AG09319 (cell line): ENCODE measurements at places on chromosomes 7 and 10.

- no peak for DNase-seq
Observed at GRCh38 chr7:41811941-41812340, 109.1 kb upstream of the INHBA start.

GRCh38 chr10:95880704-95881103 is 27.1 kb upstream of the CC2D2B start:
- no peak for DNase-seq

DNA sequence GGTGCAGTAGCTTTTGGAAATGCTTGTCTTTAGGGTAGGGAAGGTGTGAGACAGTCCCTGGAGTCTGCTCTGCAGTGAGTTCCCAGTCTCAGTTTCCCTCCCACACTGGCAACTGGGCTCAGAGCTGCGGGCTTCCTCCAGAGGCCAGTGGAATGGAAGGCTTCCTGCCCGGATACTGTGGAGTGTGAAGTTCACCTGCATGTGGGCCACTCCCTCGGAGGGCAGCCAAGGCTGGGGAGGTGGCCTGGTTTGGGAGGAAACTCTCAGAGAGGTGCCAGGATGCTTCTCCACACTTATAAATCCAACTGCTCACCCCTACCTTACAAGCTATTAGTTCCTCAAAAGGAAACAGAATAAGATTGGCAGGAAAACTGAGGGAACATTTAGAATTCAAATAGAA is 18.1 kb upstream of the UBE2H start:
- DNase-seq, result no peak

GRCh38 chr10:100872034-100872791 is 40.5 kb upstream of the SLF2 start:
- DNase-seq, result no peak

DNA sequence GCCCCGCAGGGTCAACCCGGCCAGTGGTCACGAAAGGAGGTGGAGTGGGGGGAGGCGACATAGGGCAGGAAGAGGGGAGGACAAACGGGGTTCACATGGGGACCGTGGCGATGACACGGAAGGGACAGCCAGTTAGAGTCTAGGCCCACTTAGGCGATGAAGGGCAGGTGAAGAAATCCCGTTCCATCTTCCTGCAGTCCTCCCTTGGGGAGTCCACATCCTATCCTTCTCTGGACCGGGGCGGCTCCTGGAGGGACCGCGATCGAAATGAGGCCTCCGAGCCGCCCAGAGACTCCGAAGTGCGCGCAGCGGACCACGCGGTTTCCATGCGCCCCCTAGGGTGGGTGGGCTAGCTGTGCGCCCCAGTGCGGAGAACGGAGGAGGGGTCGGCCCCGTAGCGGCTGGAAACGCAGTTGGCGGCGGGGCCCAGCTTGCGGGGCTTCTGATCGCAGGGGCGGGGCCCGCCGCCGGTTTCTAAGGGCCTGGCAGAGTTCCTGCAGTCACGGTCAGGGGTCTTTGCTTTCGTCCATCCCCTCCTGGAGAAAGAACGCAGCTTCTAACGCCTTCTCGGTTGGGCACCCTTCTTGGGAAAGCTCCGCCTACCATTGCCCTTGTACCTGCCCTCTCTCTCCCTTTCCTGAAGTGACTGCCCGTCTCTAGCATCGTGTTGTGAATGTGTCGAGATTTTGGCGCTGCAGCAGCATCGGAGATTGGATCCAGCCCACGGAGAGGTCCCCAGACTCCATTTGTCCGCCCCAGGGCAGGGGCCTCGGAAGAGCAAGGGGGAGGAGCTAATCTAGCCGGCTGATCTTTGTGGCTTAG is 17.9 kb upstream of the TMEM225B start:
- DNase-seq, result no peak

- DNase-seq, result no peak
Observed at GRCh38 chr10:7417103-7417623, 6.3 kb upstream of the SFMBT2 start.

DNA sequence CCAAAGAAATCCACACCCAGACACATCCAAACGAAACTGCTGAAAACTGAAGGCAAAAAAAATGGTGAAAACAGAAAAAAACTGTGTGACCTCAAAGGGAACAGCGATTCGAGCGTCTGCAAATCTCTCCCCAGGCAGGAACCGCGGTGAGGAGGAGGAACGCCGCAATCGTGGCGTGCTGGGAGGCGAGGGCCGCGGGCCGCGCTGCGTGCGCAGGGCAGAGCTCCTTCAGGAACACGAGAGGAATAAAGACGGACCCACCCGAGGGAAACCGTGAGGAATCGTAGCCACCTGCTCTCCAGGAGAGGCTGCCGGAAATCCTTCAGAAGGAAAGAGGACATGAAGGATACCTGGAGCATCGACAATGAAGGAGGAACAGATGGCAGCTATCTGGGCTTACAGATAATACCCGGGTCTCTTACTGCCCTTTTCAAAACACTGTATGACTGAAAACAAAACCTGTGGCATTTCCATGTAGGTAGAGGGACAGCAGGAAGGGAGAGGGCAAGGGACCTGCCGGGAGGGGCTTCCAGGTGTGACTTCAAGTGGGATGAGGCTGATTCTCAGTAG is 266.0 kb downstream of the MAD1L1 start:
- no peak for DNase-seq

DNA sequence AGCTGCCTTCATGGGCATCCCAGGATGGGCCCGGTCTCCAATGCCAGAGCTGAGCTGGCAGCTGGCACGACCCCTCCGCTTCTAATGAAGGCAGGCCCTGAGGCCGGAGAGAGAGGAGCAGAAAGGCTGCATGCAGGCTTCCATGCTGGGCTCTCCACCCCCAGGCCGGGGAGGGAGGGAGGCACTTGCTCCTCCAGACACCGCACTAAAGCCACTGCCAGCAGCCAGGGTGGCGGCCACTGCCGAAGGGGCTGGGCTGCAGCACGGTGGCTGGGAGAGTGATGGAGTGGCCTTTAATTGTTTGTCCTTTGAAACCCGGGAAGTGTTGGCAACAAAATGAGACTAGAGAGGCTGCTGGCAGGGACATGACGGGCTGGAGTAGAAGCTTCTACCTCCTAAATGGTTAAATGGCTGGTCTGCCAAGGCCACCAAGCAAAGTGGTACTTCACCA is 236.5 kb downstream of the SKAP2 start:
- no peak for DNase-seq

DNA sequence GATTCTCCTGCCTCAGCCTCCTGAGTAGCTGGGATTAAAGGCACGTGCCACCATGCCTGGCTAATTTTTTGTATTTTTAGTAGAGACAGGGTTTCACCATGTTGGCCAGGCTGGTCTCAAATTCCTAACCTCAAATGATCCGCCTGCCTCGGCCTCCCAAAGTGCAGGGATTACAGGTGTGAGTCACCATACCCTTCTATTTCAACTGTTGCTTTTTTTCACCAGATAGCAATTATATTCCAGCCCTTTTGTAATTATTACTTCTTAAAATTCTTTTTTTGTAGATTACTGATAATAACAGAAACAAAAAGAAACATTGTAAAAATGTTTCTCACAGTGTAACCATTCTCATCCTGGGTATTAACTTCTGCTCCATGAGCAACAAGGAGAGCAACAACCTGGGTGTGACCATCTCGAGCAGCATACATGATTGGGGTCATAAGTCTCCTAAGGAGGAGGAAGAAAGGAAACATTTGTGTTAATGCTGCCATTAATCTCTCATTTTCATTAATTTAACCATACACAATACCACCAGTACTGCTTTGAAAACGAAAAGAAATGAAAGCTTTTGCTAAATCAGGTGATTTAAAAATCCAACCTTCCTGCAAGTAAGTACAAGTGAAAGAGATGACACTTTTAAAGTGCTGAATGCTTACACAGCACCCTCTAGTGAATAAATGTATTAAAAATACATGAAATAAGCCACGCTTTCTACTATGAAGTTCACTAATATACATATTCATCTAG is 41.8 kb downstream of the ASZ1 start:
- DNase-seq, result no peak

DNA sequence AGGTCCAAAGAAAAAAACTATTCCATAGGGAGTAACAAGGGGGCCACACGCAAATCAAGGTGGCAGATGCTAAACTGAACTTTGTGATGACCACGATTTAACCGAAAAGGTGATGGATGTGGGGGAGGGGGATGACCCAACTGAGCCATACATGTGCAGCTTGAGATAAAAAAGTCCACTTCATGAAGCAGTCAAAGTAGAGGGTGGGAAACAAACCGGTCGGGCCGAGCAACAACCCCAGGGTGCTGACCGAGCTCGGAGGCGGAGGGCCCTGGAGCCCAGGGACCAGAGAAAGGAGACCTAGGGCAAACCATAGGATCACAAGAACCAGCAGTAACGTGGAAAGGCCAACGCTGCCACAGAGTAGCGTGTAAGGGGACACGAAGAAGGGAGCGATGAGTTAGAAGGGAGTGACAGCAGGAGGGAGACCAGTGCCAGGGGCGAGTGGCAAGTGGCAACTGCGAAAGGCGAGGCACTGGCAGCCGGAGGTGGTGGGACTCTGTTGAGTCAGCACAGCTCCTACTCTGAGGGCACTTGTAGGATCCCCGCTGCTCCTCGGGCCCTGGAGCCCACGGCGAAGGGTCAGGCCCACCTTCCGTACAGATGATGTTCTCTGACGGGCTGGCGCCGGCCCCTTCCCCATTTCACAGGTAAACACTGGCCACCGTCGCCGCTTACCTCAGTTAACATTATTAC is 540 bp downstream of the SNX13 start:
- no peak for DNase-seq

DNA sequence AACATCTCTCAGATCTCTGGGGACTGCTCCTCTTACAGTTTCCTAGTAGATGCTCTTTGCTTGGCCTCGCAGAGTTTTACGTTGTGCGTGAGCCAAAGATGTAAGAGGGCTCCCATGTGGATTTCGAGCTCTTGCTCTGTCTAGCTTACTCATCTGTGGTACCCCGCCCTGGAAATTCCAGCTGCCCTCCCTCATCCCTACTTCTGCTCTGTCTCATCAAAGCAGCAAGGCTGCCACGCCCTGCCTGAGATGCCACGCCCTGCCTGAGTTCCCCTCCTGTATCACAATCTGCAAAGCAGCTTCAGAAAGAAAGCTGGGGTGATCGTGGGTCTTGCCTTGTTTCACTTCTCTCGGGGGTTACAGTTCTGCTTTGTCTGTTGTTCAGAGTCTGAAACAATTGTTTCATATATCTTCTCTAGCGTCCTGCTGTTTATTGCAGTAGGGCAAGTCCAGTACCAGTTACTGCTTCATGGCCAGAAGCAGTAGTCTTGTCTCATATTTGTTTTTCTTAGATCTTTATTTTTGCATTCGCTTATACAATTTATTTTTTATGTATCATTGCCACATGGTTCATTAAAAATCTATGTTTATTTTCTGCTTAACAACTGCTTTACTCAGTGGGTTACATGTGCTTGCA is 36.1 kb upstream of the CCNY start:
- peak; percentile 44 for DNase-seq

DNA sequence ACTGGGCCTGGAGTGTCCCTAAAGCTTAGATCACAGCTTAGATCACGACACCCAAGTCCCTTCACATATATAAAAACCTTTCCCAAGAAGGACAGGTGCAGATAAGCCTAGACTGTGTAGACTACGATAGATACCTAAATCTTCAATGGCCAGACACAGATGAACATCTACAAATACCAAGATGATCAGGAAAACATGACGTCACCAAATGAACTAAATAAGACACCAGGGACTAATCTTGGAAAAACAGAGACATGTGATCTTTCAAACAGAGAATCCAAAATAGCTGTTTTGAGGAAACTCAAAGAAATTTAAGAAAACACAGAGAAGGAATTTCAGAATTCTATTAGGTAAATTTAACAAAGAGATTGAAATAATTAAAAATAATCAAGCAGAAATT is 1082.6 kb upstream of the PHF14 start:
- no peak for DNase-seq

DNA sequence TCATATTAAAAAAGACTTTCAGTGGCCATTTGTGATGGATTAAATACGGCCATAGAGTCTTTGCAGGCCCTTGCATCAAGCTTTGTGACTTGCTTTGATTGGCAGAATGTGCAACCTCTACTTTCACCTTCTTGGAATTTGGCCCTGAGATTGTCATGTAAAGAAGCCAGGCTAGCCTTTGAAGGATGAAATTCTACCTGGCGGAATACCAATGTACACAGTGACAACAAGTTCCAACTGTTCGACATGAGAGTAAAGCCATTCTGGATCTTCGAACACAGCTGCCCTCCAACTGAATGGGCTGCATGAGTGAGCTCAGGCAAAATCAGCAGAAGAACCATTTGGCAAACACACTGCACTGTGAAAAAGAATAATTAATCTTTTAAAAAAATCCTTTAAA is 321.3 kb downstream of the PHF14 start:
- DNase-seq, result no peak

- DNase-seq, result no peak
Observed at GRCh38 chr7:37007691-37008090, 283.4 kb upstream of the AOAH start.

DNA sequence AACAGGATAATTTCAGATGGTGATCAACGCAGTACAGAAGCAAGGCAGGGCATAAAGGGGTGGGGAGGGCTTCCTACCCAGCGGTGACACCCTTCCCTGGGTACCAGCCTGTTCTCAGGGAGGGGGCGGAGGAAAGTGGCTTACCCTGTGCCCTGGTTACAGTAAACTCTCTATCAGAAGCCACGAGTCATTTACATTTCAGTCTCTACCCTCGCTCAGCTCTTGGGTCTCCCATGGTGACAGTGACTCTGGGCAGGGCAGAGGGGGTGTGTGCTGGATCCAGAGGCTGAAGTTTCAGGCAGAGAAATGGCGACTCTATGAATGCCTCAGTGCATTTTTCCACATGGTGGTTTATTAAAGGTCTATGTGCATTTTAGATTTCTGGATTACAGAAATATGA is 107.0 kb downstream of the ADARB2 start:
- no peak for DNase-seq

DNA sequence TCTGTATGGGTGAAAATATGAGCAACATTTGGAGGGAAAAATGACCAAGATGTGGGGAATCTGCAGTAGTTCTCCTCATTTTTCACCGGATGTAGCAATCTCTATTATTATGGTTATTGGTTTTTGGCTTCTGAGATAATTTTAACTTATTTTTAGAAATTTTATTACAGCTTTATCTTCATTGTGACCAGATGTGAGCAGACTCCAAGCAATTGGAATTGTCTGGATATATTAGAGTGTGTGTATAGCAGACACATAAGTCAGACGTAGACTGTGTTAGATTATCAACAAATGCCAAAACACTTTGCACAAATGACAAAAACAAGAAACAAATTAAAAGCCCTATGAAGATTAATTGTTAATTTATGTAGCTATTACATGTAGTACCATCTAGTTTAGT is 249.1 kb downstream of the DNAJB9 start:
- DNase-seq, result no peak

DNA sequence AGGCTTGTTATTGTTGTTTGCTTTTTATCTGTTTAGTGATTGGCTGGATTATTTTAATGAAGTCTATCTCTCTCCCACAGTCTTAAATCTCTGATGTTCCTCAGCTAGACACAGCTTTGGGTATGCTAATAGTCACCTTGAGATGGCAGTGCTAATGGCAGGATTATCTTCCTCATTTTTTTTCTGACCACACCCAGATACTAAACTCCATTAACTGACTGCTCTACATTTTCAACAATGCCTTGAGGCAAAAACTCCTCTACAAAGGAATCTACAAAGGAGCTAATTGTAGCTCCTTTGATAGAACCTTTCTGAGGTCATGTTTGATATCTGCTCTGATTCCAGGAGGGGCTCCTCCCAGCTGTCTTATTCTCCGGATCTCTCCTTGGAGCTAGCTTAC is 122.6 kb downstream of the HBP1 start:
- DNase-seq, result no peak
